ENCODE measurements at places on chromosomes 2 and 18.

DNA sequence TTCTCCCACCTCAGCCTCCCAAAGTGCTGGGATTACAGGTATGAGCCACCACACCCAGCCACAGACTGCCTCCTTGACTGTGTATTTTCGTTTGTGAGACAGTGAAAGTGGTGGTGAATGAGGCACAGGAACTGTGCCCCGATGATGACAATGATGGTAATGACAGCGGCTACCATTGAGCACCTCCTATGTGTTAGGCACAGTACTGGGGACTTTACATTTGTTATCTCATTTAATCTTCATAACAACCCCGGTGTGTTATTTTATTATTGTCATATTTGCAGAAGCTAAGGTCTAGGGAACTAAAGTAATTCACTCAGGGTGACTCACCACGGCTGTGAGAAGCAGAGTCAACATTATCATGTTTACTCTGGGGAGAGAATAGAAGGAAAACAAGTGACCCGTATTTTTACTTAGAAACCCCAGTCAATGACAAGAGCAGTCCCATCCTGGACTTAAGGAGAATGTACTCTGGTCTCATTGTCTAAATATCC lies 77.6 kb upstream of the ALPP start:
- no peak for DNase-seq

DNA sequence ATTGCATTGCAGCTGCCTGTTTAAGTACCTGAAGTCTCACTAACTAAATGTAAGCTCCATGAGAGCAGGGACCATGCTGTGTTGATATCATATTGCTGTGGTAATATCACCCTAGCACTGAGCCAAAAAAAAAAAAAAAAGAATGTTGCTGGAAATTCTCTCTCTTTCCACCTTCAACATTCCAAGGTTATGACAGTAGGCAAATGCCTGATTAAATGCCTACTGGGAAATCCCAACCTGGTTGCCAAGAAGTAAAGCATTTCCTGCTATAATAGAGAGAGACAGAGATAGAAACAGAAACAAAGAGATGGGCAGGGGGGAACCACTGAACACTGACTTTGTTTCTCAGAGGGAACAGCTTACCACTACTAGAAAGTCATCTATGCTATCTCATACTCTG lies 1604.2 kb downstream of the LRP1B start:
- no peak for DNase-seq

- no peak for DNase-seq
These were observed 137.1 kb downstream of the RPIA start for GRCh38 chr2:88828397-88829137.

DNA sequence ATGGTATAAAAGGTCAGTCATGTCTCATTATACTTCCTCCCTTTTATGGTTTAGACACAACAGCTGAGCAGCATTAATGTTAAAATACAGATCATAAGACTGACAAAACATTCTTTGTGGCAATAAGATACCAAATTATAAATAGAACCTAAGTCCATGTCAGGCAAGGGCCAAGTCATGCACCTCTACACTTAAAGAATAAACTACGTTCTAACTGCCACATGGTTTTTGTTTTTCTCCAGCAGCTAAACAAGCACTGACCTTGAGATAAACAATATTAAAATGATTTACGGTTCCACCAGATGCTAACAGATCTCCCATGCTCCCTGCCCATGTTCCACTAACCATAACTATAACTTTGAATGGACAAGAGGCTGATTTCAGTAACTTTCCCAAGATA lies 368.6 kb upstream of the TFPI start:
- no peak for DNase-seq

- no peak for DNase-seq
These were observed 2.5 kb downstream of the TAF4B start for GRCh38 chr18:26228562-26229260.

- DNase-seq: no peak
These were observed 438 bp downstream of the HSPE1 start for GRCh38 chr2:197500503-197501131.

DNA sequence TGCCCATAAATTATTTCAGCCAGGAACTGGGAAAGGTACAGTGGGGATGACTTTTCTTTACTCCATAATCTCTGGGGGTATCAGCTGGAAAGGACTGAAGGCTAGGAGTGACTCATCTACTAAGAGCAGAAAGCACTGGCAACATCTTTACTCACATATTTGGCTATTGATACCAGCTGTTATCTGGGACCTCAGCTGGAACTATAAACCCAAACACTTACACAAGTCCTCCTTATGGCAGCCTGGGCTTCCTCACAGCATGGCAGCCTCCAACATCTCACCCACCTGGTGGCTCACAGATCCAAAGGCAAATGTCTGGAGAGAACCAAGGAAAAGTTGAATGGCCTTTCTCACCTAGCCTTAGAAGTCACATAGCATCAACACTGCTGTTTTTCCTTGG lies 379.0 kb upstream of the RND3 start:
- no peak for DNase-seq
